ENCODE measurements at places on chromosomes 2 and 18.

DNA sequence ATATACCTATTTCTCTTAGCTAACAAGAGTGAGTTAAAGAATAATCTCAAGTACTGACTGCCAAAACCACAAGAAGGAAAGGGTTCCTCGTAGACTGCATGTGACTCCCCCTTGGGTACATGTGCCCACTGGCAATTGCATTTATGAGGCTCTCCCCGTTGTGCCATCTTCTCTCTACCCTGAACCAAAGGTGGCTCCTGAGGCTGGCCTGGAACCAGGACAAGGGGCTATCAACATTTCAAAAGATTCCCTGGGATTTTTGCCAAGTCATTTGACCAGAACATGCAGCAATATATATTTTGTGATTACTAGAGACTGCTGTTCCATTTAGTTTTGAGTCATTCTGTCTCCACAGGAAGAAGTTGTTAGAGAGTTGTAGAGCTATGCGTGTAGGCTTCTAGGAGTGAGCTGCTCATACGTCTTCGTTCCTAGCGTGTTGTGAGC, 45.8 kb downstream of the LAMA3 start:
- DNase-seq, result no peak

DNA sequence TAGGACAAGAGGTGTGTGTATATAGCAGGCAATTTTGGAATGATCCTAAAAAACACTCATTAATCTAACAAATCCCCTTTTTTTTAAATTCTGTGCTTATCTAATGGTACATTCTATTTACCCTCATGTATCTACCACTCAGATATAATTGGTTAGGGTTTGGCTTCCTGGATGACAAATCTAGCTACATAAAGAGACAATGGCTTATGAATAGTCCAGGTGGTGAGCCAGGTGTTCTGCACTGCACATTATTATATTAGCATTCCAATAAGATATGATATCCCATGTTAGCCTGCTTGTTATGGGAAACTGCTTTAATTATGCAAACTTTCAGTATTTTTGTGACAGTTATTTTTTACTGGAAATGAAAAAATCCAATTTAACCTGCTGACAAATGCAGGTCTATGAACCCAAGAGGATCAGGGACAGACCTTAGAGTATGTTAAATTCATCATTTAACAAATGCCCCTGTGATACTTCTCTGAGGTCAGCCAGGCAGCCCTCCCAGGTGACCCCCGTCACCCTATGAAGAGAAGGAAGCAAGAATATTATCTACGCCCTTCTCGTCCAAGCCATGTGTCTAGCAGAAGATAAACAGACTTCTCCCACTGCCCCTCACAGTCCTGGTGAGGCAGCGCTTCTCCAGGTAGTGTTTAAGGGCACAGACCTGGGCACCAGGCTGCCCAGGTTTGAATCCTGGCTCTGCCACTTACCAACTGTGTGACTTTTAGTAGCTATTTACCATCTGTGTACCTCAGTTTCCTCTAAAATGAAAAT, 83.0 kb downstream of the ADD2 start:
- DNase-seq, result no peak

DNA sequence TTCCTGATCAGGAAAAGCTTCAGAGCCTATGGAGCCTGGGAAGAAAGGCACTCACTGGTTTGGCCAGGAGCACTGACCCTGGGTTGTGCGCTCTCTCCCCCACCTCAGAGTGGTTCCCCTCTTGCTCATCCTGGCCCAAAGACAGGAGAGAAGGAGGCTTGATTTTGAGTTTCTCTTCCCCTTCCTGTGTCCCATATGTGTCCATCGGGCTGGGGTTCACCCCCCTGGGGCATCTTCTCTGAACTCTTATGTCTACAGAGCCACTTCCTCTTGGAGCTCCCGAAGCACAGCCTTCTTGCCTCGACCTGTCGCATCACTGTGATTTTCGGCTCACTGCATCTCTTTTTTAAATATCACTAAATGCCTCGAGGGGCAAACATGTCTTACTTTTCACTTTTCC, 692.3 kb downstream of the RNF144A start:
- no peak for DNase-seq

- no peak for DNase-seq
Observed at GRCh38 chr2:162475661-162476060, 131.7 kb downstream of the GCA start.

DNA sequence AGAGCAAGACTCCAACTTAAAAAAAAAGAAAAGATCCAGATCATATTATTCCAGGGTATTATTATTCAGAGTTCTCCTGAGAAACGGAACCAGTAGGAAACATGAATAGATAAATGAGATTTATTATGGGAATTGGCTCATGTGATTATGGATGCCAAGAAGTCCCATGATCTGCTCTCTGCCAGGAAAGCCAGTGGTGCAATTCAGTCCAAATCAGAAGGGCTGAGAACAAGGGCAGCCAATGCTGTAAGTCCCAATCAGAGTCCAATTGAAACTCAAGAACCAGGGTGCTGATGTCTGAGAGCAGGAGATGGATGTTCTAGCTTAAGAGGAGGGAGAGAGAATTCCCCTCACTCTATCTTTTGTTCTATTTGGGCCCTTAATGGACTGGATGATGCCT, 7.8 kb downstream of the SCYGR2 start:
- DNase-seq, result no peak

GRCh38 chr18:40233931-40234616, 1721.0 kb upstream of the PIK3C3 start:
- no peak for DNase-seq

DNA sequence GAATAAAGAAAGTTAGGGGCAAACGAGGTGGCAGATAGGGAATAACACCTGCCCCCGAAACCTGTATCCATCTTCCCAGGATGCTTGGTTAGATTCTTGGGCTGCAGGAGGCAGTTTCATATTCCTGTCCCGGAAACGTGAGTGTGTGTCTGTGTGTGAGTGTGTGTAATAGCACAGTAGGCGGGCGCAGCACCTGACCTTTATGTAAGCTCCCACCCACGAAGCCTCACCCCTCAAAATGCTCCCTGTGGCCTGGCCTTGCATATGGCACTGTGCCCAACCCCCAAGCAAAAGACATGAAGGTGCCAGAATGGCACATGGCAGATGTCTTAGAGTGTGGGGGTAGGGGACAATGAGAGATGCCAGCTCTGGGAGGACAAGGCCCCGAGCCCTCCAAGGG, 48.9 kb downstream of the EFR3B start:
- DNase-seq, result no peak

GRCh38 chr2:39805936-39806608, 27.0 kb upstream of the THUMPD2 start:
- DNase-seq, result no peak

DNA sequence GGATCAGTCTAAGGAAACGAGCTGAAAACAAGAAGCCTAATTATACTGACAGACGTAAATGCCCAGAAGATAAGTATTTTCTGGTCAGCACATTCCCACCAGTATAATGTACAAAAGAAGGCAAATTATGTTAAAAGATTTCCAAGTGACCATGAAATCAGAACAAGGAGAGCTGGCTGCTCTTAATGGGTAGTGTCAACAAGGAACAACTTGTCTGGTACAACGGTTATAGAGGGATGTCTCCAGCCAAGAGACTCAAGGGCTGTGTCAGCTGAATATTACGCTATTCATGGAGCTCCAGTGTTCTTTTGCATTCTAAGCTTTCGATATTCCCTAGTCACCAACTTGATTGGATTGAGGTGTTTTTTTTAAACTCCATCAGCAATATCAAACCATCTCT, 8.6 kb upstream of the L3MBTL4 start:
- DNase-seq, result no peak

All from stimulated activated CD4-positive, alpha-beta T cell treated with anti-CD3 and anti-CD28 coated beads, Interleukin-4, amount 100 ng/mL, for 1 hour (primary cell).